ENCODE measurements at places on chromosomes 2 and 18.

GRCh38 chr18:29153091-29153490 is 976.2 kb upstream of the CDH2 start:
- DNase-seq: no peak

- DNase-seq: no peak
These were observed 214.4 kb downstream of the GLI2 start for GRCh38 chr2:120949957-120950590.

DNA sequence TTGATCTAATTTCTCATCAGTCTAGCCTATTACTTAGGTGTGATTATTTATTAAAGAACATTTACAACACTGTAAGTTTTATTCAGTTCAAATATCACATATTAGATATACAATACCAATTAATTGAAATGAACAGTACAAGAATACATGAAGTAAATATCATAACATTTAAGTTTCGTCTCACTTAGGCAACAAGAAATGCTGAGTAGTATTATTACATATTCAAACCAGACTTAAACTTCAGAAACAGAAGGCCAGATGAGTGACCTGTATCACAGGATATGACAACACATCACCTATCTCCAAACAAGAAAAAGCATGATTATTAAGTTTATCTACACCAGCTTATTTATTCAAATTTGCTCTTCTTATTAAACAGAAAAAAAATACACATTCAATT is 48.9 kb downstream of the LONRF2 start:
- DNase-seq: no peak

DNA sequence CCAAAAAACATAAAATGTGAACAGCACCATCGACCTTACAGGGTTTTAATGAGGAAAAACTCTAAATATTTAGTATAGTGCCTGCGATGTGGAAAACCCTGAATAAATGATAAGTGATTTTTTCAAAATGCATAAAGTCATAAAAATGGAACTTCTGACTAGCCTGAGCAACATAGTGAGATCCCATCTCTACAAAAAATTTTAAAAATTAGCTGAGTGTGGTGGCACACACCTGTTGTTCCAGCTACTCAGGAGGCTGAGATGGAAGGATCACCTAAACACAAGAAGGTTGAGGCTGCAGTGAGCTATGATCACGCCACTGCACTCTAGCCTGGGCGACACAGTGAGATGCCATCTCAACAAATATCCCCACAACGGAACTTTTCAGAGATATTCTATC is 4.2 kb downstream of the GGCX start:
- no peak for DNase-seq

DNA sequence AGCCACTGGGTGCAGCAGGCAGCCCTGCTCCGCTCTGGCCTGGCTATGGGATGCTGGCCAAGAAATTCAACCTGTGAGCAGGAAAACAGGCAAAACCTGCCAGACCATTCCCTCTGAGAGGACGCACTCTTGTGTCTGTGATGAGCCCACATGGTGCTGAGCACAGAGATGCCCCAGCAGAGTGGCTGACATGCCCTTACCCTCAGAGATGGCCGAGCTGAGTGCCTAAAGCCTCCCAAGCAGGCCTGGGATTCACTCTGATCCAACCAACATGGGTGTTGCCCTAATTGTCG is 34.3 kb upstream of the TAF1B start:
- DNase-seq: no peak

All from stimulated activated CD4-positive, alpha-beta T cell treated with anti-CD3 and anti-CD28 coated beads, TNF-alpha, amount 100 ng/mL, for 48 hours (primary cell).